ENCODE measurements at places on chromosomes 6 and 20. TPM values are rescaled to one million over a fixed set of nuclear protein-coding genes. Genes with fewer than 3 reads are reported as not detected.
A peak's percentile ranks its signal among the peaks of the same experiment; 100 is the strongest.

DNA sequence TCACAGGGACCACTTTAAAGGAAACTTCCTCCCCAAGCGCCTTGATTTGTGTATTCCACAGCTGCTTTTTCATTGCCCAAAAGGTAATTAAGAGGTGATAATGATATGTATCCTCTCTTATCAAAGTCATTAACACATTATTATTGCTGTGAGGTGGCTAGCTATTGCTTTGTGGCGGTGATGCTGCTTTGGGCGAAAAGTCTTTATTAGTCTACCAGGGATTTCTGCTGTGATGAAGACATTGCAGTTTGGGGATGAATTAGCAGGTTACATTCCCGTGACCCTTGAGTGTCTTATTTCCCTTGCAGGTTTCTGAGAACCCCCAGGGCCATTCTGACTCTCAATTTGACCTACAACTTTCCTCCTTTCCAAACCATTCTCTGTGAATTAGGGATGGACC, 143.4 kb upstream of the SOX4 start:
- no peak for DNase-seq

DNA sequence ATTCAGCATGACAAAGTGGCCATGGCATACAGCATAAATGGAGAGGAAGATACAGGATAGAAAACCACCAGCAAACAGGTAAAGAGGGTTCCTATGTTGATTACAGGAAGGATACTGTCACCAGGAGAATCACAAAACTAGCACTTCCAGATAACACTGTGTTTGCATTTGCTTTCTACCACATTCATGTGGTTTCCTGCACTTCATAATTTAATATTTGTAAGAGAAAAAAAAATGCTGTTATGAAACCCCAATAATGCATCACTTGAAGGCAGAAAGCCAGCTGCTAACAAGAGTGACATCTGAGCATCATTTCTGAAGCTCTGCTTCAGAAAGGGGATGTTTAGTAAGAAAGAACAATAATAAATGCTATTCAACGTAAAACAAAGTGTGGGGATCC, 106.6 kb downstream of the ATXN1 start:
- DNase-seq = no peak

The HUS1B gene
- not detected for total RNA-seq

The ENPP4 gene
- 21.9 TPM for total RNA-seq

The TRAPPC3L gene
- not detected for total RNA-seq

The PLAGL1 gene
- 10.5 TPM for total RNA-seq

The VSX1 gene
- total RNA-seq = 0.33 TPM

GRCh38 chr6:36679043-36679833, 724 bp downstream of the CDKN1A start:
- DNase-seq = peak; percentile 74

The GRM1 gene
- 6.7 TPM for total RNA-seq

The CALHM6 gene
- total RNA-seq = 1.7 TPM

GRCh38 chr6:15285682-15286294, 39.9 kb downstream of the JARID2 start:
- DNase-seq = no peak

GRCh38 chr6:32607263-32607987, 17.8 kb upstream of the HLA-DRB1 start:
- DNase-seq = no peak

The FLRT3 gene
- total RNA-seq = 0.05 TPM

DNA sequence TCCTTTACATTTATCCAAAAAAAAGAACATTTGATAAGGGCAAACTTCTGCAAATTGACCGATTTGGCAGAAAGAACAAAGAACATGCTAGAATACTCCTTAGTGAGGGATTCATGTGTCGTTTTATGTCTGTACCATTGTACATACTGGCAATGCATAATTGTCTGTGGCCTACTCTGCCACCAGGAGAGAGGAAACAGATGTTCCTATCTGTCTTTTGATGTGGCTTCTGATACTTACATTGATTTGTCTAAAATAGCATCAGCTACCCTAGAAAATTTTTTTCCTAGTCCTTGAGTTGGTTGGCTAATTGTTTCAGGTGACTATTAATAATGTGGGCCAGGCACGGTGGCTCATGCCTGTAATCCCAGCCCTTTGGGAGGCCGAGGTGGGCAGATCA, 654.1 kb downstream of the KIF16B start:
- DNase-seq = no peak

DNA sequence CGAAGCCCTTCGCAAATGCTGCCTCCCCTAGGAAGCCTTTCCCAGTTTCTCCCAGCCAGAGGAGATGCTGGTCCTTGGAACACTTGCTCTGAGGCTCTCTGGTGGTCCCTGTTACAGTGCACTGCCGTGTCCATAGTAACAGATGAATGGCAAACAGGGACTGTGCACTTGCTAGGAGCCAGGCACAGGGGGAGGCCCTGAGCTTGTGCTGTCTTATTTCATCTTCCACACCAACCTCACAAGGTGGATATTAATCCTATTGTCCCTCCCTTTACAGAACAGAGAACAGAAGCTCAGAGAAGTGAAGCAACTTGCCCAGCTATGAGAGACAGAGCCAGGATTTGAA, 19.0 kb downstream of the SRC start:
- DNase-seq = no peak

The MMUT gene
- 38.3 TPM for total RNA-seq

DNA sequence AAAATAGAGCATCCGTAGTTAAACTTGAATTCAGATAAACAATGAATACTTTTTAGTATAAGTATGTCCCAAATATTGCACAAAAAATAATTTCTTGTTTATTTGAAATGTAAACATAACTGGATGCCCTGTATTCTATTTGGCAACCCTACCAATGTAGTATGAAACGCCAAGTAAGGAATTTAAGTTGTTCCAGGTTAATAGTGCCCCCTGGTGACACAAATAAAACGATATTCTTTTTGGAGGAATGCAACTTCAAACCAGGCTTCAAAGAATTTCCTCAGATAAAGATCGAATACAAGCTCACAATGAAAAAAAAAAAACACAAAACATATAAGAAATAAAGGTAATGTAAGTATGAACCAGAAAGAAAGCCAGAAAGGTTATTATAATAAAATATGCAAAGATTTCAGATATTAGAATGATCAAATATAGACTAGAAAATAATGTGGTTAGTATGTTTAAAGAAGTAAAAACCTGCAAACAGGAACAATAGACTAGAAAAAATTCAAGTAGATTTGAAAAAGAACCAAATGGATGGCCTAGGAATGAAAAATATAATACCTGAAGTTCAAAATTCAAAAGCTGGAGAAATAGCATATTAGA, 18.4 kb upstream of the AKAP7 start:
- no peak for DNase-seq

DNA sequence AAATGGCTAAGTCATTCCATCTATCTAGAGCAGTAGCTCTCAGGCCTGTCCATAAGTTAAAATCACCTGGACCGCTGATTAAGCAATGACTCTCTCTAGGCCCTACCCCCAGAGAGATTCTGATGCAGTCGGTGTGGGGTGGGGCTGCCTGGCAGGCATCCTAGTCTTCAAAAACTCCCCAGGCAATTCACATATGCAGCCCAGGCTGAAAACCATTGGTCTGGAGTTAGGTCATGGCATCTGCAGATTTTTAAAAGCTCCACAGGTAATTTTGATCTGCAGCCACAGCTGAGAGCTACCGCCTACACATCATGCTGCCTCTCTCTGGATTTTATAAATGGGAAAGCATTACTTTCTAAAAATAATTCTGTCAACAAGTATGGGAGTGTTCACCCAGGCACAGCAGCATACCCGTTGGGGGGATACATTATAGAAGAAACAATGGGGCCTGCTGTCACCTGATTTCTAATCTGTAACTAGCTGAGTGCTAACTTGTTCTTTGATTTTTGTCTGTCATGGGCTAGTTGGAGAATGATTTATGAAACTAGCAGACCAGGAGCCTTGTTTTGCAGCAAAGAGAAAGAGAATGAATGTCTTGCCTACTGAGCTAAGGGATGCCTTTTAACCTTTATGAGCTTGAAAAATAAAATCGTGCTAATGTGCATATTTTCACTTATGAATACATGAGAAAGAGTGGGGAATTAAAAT, 44.1 kb upstream of the ATXN1 start:
- no peak for DNase-seq

GRCh38 chr20:10051185-10051584, 16.4 kb downstream of the ANKEF1 start:
- DNase-seq = no peak

GRCh38 chr20:32189691-32190615, 17.6 kb downstream of the PLAGL2 start:
- peak; percentile 50 for DNase-seq

DNA sequence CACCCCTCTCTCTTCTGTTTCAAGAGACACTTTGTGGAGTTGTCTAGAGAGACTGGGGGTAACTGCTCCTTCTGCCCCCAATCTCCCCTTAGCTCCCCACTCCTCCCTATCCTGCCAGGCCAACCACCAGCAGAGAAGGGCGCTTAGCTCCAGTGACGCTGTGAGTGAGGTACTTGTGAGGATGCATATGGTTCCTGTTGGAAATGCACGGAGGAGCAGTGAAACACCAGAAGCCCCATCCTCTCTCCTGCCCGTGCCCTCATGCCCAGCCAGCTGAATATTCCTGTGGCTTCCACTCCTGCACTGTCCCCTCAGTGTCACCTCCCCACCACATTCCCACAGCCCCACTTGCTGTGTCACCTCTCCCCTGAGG, 11.9 kb downstream of the NT5E start:
- no peak for DNase-seq

DNA sequence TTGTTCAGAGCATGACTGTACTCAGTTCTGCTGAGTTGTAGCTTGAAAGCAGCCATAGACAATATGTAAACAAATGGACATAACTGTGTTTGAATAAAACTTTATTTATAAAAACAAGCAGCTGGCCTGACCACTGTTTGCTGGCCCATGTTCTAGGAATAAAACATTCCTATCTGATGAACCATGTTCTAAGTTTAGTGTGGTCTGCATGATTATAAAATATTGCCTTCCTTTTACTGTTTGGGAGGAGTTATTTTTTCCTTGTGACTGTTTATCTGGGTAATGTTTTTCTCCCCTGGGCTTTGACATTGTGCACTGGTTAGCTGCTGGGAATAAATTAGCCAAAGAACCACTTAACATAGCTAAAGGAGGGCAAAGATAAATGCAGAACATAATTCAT, 55.1 kb downstream of the CDS2 start:
- no peak for DNase-seq

The TRIM40 gene
- total RNA-seq = not detected

The SAMD5 gene
- total RNA-seq = 0.33 TPM

The METTL24 gene
- total RNA-seq = 1.2 TPM

DNA sequence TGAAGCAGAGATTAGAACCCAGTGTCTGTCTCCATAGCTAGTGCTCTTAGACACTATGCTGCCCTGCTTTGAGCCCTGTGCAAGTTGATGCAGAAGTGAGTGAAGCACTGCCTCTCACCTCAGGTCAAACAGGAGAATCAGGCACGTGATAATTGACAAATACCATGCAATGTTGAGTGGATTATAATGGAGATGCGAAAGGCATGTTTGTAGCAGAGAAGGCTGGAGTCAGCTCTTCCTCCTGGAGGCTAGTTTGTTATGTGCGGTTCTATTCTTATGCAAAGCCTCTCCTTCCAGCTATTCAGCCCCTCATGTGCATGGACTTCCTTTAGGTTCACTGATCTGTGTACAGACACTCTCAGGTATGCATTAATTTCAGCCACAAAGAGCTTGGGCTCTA, 108.5 kb downstream of the MANEA start:
- no peak for DNase-seq

DNA sequence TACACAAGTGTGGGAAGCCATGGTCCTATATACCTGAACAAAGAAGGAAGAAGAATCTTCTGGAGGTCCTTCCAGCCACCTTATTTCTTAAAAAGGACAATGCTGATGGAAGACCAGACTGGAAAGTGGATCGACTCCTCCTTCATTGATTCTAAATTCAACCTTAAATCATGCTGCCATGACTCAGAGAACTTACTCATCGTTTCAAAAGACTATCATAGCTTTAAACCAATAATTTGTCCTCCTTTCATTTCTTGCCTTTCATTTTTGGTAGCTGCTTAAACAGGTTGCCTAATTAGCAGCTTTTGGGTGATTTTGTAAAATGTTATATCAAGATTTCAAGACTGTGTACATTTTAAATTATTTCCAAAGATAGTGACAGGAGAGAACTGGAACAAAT, 60.8 kb downstream of the RTN4IP1 start:
- no peak for DNase-seq

The SNX5 gene
- 46.3 TPM for total RNA-seq

The SCRT2 gene
- not detected for total RNA-seq

DNA sequence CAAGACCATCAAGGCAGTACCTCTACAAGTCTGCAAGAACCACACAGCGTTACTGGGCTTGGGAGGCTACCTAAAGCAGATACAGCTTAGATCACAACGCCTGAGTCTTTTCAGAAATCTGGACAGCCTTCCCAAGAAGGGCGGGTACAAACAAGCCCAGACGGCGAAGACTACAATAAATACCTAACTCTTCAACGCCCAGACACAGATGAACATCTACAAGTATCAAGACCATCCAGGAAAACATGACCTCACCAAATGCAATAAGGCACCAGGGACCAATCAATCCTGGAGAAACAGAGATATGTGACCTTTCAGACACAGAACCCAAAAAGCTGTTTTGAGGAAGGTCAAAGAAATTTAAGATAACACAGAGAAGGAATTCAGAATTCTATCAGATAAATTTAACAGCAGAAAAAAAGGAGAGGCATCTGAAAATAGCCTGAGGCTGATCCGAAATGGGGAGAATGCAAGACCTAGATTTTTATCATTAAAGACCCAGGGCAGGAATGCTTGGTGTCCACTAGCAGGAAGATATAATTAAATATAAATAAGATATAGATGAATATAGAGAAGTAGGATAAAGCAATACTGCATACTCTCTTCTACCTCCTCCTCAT, 131.7 kb upstream of the COL21A1 start:
- no peak for DNase-seq

The ACTL10 gene
- 0.22 TPM for total RNA-seq

The BTBD9 gene
- total RNA-seq = 16.5 TPM

The CARMIL1 gene
- total RNA-seq = 8.4 TPM

DNA sequence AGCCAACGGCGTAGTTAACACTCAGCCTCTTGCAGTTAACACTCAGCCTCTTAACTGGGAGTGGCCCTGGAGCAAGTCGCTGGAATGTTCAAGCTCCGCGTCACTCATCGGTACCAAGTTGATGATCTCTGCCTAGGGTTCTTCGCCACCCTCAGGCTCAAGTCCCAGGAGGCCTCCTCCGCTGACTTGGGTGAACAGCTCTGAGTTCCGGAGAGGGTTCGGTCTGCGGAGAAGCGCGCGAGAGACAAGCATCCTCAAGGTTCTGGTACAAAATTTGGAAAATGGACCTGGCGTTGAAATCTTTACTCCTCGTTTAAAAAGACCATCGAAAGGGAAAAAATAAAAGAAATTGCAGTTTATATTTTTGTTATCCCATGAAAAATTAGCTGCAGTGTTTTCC, 876 bp upstream of the DSP start:
- DNase-seq = peak; percentile 40

The SLC35F1 gene
- 6.4 TPM for total RNA-seq

All from left ventricle myocardium inferior (tissue), 1 donor.